Thoracic aorta (tissue), 2 donors: ENCODE measurements at places on chromosomes 2 and 18. TPM values are rescaled to one million over a fixed set of nuclear protein-coding genes. Genes with fewer than 3 reads are reported as not detected.

The DCDC2C gene
- 13.1 TPM for total RNA-seq

DNA sequence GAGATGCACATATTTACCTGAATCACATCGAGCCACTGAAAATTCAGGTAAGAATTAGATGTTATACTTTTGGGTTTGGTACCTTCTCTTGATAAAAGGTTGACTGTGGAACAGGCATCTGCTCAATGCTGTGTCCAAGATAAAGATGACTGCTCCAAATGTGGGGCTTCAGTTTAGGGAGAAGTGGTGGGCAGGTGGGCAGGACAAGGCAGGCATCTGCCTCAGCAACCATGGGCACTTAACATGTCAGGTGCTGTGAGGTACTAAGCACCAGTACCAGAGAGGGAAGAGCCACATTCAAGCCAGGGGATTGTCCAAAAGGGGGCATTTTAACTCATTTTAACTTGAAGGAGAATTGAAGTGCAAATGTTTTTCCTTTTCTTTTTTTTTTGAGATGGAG is 14.0 kb downstream of the TYMS start:
- peaks cover 16% of the 10 kb centered on the region for H3K36me3 ChIP-seq
- H3K27me3 ChIP-seq = no peaks in the 10 kb centered on the region
- no peak overlapping the region for H3K4me3 ChIP-seq
- no peak for DNase-seq

The SNTG2 gene
- total RNA-seq = 8.9 TPM

GRCh38 chr2:74025971-74026612 is 41.4 kb downstream of the TET3 start:
- no peaks in the 10 kb centered on the region for H3K36me3 ChIP-seq
- no peaks in the 10 kb centered on the region for H3K4me1 ChIP-seq
- H3K27ac ChIP-seq = no peak overlapping the region
- H3K4me3 ChIP-seq = no peak overlapping the region
- DNase-seq = no peak

The WDR33 gene
- total RNA-seq = 34.9 TPM

The AMER3 gene
- not detected for total RNA-seq

GRCh38 chr2:226495466-226496272 is 304.0 kb downstream of the IRS1 start:
- no peak overlapping the region for H3K4me3 ChIP-seq
- no peak overlapping the region for H3K27ac ChIP-seq
- H3K27me3 ChIP-seq = no peaks in the 10 kb centered on the region
- H3K4me1 ChIP-seq = no peaks in the 10 kb centered on the region
- DNase-seq = no peak

DNA sequence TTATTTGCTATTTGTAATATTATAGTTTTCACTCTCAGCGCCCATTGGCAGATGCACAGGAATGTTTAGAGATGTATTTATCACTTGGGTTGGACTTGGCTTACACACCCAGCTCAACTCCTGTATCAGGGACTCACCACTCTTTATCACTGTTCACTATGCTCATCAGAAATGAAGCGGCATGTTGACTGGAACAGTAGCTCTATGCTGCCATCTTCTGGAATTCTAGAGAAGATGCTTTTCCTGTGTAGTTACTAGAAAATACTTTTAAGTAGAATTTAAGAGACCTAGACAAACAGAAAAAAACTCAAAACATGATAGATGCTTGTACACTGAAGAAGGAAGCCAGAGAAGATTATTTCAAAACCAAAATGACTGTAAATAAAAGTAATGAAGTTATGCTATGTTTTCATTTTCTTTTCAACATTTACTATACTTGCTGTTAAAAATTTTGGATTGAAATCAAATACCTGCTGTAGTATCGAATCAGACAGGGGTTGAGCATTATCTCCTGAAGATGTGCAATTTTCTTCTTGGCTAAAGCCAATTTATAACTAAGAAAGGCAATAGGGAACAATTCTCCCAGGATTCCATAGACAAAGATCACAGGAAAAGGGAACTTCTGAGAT is 47.4 kb upstream of the NXPH2 start:
- DNase-seq = no peak
- H3K4me1 ChIP-seq = no peaks in the 10 kb centered on the region
- no peaks in the 10 kb centered on the region for H3K27me3 ChIP-seq
- H3K27ac ChIP-seq = no peak overlapping the region

The PAX8 gene
- 2.4 TPM for total RNA-seq

DNA sequence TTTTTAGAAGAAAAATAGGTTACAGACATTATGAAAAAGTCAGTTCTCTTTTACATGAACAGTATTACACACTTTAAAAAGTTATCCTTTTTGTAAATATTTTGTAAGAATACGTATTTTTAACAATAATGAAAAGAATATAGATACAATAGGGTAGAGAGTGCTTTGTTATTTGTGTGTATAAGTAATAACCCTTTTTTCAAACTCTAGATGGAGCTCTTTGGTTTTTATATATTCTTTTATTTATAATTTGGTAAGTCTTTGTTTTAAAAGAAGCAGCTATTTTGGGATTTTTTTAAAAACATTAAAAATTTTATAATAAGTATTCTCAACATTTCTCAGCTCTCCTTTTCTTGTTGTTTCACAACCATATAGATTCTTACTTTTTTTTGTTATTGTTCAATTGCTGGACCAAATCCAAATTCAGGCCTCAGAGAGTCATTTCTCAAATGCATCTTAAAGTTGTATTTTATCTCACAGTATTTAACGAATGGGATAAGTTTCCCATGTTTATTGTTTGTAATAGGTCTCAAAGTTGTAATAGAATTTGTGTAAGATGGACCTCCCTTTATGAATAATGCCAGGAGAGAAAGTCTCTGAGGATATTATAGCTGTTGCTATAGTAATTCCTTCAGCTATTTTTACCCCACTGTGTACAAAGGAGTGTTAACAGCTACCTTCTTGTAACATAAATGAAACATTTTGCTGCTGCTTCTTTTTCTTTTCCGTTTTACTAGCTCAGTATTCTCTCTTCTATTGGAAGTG is 46.4 kb downstream of the ACYP2 start:
- peaks cover 3% of the 10 kb centered on the region for H3K36me3 ChIP-seq
- H3K4me1 ChIP-seq = no peaks in the 10 kb centered on the region
- no peak overlapping the region for H3K27ac ChIP-seq

DNA sequence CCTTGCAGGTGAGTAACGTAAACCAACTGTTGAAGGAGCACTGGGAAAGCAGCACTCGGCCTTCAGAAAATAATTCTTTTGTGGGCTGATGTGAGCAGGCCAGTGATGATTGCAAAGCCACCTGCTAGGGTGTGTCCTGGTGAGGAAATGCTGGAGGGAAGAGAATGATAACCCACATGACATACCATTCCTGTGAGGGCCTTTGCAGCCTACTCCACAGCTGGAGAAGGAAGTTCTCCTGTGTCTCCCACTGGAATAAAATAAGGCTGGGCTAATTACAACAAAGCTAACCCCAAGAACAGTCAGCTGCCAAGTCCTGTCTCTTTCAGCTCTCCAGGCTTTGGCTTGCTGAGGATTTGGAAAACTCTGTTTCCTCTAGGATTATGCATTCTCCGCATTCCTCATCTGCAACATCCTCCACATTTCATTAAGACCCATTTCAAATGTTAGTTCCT is 16.7 kb upstream of the DSG1 start:
- no peak overlapping the region for H3K27ac ChIP-seq
- DNase-seq = no peak
- no peaks in the 10 kb centered on the region for H3K36me3 ChIP-seq
- no peaks in the 10 kb centered on the region for H3K4me1 ChIP-seq
- H3K27me3 ChIP-seq = no peaks in the 10 kb centered on the region
- H3K4me3 ChIP-seq = no peak overlapping the region

- DNase-seq = no peak
- no peaks in the 10 kb centered on the region for H3K36me3 ChIP-seq
- H3K4me1 ChIP-seq = no peaks in the 10 kb centered on the region
- H3K27ac ChIP-seq = no peak overlapping the region
Observed at GRCh38 chr2:136468799-136469369, 296.5 kb upstream of the THSD7B start.

The BCL2 gene
- 29.3 TPM for total RNA-seq

GRCh38 chr2:112257575-112257974 is 2.7 kb upstream of the ZC3H8 start:
- no peak for DNase-seq
- H3K4me1 ChIP-seq = peaks cover 16% of the 10 kb centered on the region
- no peaks in the 10 kb centered on the region for H3K27me3 ChIP-seq
- no peaks in the 10 kb centered on the region for H3K36me3 ChIP-seq
- no peak overlapping the region for H3K4me3 ChIP-seq
